ENCODE measurements at places on chromosomes 5 and 9.

GRCh38 chr5:50574121-50574520, 92.3 kb upstream of the PARP8 start:
- DNase-seq = no peak

GRCh38 chr5:160685695-160686094, 166.3 kb downstream of the ATP10B start:
- no peak for DNase-seq

DNA sequence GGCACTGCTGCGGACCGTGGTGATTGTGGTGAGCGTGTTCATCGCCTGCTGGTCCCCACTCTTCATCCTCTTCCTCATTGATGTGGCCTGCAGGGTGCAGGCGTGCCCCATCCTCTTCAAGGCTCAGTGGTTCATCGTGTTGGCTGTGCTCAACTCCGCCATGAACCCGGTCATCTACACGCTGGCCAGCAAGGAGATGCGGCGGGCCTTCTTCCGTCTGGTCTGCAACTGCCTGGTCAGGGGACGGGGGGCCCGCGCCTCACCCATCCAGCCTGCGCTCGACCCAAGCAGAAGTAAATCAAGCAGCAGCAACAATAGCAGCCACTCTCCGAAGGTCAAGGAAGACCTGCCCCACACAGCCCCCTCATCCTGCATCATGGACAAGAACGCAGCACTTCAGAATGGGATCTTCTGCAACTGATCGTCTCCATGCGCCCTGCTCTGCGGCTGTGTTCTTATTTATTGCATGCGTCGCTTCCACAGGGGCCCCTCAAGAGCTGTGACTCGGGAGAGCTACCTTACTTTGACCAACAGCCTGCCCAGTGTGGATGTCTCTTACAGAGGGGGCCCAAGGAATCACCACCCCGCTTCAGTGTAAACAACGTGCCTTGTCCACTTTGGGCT, 10.8 kb downstream of the S1PR3 start:
- DNase-seq = no peak

DNA sequence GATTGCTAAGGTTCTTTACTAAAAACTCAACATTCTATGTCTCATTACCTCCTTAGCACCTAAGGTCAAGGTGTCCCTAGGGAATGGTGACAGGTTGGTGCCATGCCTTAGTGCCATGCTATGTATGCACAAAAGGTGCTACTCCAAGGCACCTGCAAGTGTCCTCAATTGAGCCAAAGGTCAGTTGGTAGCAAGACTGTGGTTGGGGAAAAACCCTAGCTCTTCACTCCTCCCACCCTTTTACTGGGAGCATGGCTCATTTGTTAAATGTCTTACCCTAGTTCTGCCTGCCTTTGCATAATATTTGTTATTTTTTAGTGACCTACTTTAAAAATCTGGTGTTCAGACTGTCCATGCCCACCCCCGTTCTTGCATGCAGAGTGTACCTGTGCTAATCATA, 17.0 kb downstream of the ACO1 start:
- no peak for DNase-seq

- DNase-seq = no peak
Measured at GRCh38 chr5:104170926-104171325, 608.3 kb upstream of the NUDT12 start.

DNA sequence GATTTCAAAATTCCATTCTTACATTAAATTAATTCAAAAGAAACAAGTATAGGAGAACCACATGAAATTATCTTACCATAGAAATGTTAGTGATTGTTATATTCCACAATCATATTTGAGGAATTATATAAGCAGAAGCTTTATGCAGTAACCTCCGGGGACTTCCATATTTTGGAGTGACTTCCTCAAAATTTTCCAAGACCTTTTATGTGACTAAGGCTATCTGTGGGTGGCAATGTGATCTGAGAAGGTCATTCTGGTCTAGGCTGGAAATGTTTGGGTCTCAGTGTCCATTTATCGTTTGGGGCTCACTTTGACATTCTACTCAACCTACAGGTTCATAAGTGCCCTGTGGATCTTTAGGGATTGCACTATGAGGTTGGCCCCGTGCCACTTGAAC, 776.6 kb downstream of the CDH12 start:
- DNase-seq = no peak

GRCh38 chr9:84107995-84108394, 127.4 kb downstream of the RMI1 start:
- no peak for DNase-seq

DNA sequence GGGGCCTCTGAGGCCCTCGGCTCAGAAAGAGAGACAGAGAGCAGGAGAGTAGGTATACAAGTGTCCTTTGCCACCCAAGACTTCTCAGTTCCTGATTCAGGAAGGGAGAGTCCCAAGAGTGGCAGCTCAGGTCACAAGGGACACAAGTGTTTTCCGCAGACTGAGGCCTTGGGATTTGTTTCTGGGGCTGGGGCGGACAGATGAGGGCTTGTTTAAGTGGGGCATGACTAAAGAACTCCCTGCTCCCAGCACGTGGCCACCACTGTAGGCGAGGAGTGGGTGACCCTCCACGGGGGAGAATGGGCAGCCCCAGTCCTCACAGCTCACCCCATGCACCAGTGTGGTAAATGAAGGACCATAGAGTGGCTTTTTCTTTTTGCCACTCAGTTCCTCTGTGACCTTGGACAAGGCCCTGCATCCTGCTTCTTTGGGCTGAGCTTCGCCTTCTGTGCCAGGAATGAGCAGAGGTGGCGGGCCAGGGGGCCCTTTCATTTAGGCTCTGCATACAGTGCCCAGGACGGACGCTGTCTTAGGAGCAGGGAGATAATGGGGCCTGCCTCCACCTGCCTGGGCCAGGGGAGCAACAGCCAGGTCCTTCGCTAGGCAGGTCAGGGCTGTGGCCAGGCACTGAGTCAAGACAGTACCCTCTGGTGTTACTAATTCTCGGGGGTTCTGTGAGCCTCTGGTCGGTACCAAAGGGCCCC, 50.8 kb downstream of the AMBP start:
- no peak for DNase-seq

DNA sequence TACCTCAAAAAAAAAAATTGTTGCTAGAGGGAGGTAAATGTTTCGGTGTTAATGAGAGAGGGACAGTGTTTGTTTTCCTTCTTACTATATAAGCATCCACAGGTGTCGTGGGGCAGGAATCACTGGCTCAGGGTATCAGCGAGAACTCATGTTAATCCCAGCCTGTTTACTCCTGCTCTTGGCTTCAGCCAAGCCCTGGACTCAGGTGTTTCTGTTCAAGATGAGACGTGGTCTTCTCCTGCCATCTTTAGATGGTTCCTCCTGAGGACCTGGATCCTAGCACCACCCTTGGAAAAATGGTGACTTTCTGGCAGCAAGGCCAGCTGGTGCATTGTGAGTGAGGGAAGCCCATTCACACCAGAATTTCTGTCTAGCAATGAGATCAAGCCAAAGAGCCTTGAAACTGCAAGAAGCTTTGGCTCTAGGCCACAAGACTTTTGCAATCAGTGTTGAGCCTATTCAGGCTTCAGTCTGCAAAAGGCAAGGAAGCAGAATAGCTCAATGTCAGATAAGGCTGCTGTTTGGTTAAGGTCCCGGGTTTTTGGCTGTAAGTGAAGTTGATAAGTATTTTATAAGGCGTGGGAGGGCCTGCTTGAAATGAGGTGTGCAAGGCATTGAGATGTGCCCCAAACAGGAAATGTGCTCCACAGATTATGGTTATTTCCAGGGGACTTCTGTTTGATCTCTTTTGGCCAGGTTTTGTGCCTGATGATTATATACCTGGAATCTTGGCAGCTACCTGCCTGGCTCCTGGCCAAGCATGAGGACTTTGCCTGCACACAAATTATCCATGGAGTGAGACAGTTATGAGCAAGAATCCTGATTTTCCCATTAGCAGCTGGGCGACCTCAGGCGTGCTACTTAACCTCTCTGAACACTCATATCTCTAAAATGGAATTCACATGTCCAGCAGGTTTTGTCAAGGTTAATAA, 99.8 kb downstream of the TENT4A start:
- DNase-seq = no peak

- DNase-seq = no peak
Measured at GRCh38 chr5:1506242-1507013, 17.3 kb downstream of the LPCAT1 start.

GRCh38 chr5:5314626-5315025, 107.9 kb upstream of the ICE1 start:
- no peak for DNase-seq

DNA sequence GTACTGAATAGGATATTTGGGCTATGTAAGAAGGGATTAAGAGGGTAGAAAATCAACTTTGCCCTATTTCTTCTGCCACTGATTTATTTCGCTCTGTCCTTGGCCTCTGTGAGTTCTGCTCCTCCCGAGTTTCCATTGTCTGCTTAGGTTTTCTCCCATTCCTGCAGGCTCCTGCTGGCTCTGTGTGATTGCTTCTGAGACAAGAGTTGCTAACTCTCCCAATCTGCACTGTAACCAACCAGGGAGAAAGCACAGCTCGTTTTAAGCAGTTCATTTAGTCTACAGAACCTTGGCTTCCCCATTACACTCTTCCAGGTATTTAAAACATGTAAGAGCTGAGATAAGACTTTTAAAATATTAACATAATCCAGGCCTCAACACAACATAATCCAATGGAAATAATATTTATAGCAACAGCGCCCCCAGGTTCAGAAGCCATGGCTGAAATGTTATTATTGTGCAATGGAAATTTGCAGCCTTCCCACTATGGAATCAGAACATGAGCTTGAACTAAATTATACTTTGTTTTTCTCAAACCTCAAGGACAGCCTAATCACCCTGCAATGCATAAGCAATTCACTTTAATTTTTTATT, 203.5 kb downstream of the ERCC6L2 start:
- DNase-seq = no peak

DNA sequence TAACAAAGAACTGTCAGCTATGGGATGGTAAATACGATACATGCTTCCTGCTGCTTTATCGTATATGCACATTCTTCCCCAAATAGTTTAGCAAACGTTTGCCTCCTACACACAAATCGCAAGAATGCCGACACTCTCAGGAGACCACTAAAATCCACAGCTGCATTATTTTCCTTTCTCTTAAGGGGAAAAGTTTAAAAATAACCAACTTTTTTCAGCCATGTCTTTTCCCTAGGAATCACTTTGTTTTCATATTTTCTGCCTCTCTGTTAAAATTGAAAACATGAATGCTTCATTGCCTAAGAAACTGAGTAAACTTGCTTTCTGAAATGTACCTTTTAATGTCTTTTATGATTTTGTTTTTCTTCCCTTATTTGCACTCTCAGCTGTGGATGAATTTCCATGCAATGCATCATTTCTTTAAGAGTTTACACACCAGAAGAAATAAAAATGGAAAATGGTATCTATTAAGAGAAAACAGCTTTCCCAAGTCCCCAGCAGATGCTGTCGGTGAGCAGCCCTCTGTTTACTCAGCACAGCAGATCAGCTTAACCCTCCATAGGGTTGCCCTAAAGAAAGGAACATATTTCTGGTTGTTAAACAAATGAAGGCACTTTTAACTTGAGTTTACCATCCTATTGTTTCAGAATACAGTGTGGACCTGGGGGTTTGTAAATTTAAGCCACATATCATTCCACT, 66.2 kb downstream of the IZUMO3 start:
- DNase-seq = no peak

- no peak for DNase-seq
Measured at GRCh38 chr9:78189461-78189860, 46.4 kb upstream of the CEP78 start.

GRCh38 chr5:144187699-144188294, 17.1 kb downstream of the KCTD16 start:
- no peak for DNase-seq

GRCh38 chr9:129357773-129358245, 179.7 kb upstream of the IER5L start:
- DNase-seq = no peak

GRCh38 chr5:125148076-125148475, 401.6 kb upstream of the ZNF608 start:
- DNase-seq = no peak

GRCh38 chr9:89532478-89532877, 34.6 kb upstream of the SEMA4D start:
- no peak for DNase-seq

- DNase-seq = no peak
Measured at GRCh38 chr9:33120620-33121019, 44.1 kb upstream of the SMU1 start.

Data from HS-27A (cell line).